T-helper 1 cell (primary cell): ENCODE measurements at places on chromosomes 11 and 22.

- no peak for DNase-seq
Observed at GRCh38 chr11:98180511-98180910, 840.2 kb upstream of the CNTN5 start.

GRCh38 chr11:44033411-44033850 is 14.3 kb upstream of the ACCSL start:
- DNase-seq = no peak

DNA sequence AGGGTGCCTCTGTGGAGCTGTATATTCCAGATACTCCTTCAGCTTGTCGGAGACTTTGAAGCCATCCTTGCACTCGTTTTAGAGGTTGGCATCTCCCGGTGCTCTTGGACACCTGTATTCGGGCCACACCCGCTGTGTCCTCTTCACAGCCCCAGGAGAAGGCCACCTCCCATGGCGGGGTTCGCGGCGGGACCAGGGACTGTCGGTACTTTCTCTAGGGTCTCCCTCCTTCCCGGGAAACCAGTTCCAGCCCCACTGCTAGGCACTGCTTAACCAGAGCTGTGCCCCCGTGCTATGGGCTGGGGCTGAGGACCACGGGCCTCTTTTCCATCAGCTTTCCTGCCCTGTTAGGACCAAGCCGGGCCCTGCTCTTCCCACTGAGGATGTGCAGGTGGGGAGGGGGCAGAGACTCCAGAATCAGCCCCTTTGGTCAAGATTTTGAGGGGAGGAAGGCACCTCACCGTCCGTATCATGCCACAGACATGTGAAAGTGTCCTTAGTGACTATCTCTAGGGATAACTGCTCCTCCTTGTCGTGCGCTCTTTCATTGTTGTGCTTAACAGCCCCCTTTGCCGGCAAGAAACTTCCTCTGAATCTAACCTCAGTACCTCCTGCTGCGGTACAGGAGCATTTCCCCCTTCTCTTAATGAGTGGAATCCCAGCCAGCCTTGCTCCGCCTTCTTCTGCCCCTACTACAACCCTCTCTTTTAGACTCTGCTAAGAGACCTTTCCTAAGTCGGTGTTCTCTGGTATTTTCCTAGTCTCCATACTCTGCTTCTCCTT is 1.2 kb upstream of the B3GAT1 start:
- no peak for DNase-seq

DNA sequence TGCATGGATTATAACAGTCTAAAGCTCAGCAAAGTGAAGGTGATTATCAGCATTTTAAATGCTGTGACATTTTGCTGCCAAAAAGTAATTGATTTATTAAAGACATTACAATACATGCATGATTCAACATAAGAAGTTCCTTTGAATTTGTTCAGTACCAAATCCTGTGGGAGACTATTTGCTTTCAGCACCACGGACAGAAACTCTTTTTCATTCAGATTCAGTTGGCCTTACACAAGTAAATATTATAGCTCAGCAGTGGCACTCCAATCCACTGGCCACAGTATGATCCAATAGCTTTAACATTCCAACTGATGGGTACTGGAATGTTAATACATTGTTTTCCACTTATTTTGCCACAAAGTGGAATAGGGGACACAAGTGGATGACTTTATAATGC is 806.7 kb downstream of the NTM start:
- DNase-seq = no peak

- no peak for DNase-seq
Observed at GRCh38 chr22:25146307-25146706, 53.4 kb upstream of the CRYBB3 start.

GRCh38 chr11:116881143-116881542 is 43.7 kb upstream of the APOA1 start:
- no peak for DNase-seq

GRCh38 chr11:34656062-34656720 is 35.3 kb downstream of the EHF start:
- DNase-seq = no peak

- no peak for DNase-seq
Observed at GRCh38 chr11:76096552-76096951, 109.8 kb downstream of the WNT11 start.

DNA sequence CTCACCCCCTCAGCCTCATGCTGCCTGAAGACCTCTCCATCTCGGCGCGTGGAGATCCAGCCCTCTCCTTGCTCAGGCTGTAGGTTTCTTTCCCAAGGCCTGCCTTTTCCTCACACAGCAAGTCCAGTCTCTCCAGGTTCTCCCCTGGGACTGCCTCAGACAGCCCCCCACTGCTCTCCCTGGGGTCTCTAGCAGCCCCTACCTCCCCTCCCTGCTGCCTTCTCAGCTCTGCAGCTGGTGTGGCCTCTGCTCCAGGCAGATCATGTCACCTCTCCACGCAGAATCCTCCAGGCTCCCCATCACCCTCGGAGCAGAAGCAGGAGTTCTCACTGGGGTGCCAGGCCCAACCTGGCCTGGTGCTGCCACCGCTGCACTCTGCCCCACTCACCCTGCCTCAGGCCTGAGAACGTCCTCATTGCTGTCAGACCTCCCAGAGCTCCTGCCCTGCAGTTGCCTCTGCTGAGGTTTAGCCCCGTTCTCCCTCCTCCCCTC is 15.2 kb downstream of the SMARCB1 start:
- DNase-seq = no peak

GRCh38 chr11:12542186-12542935 is 131.9 kb upstream of the TEAD1 start:
- no peak for DNase-seq

- DNase-seq = no peak
Observed at GRCh38 chr22:31271485-31271884, 20.8 kb downstream of the PIK3IP1 start.

DNA sequence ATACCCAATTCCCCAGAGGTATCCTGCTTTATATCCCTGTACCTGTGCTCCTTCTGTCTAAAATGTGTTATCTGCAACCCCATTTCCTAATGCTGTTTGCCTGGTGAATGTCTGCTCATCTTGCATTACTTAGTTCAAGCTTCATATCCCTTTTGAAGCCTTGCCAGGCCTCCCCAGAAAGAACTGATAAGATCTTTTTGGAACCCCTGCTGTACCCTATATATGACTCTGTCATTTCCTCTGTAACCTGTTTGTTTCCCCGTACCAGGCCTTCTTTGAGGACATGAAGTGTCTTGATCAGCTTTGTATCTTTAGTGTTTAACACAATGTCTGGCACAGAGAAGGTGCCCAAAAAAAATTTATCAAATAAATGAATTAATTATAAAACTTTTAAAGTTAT is 77.6 kb downstream of the LIF start:
- peak; percentile 78 for DNase-seq

DNA sequence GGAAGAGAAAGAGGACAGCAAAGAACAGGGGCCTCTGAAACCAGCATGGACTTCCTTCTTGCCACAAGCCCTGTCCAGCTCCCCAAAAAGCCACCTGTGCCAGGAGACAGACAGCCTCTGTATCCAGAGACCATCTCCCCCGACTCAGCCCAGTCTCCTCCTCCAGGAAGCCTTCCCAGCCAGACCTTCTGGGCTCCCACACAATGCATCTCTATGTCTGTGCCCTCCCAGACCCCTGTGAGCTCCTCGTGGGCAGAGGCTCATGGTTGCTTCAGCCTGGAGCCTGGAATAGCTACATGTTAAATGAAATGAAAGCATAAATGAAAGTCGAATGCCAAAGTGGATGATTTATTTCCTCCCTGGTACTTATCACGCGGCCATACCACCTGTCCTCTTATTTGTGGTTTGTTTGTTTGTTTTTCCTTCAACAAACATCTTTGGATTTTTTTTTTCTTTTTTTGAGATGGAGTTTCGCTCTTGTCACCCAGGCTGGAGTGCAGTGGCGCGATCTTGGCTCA is 7.3 kb upstream of the ARAP1 start:
- DNase-seq = no peak

DNA sequence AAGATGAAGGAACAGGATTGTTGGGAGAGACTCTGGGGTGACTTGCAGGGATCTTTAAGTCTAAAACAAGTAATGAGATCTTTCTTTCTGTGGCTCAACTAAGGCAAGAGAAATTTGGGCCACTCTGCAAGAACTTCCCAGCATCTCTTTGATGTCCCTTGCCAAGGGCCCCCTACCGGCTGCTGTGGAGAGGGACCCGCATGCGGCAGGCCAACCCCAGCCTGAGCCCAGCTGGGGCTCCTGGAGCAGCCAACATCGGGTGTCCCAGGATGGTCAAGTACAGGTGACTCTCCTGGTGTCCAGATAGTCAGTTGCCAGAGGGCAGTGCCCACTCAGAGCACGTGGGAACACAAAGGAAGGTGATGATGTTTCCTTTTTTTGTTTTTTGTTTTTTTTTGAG is 363.2 kb downstream of the TBC1D22A start:
- no peak for DNase-seq

DNA sequence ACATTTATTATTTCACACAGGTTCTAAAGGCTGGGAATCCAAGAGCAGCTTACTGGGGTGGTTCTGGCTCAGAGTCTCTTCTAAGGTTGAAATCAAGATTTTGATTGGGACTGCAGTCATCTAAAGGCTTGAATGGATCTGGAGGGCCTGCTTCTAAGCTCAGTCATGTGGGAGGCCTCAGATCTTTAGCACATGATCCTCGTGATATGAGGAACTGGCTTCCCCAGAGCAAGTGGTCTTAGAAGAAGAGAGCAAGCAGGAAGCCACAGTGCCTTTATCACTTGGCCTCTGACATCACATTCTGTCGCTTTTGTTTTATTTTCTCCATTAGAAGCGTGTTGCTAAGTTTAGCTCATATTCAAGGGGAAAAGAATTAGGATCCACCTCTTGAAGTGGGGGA is 88.9 kb downstream of the ARFGAP2 start:
- no peak for DNase-seq

- no peak for DNase-seq
Observed at GRCh38 chr11:127106938-127107337, 106.4 kb upstream of the KIRREL3 start.

GRCh38 chr11:108734283-108734682 is 69.4 kb downstream of the DDX10 start:
- DNase-seq = no peak

GRCh38 chr11:57601297-57601696 is 3.8 kb downstream of the SERPING1 start:
- DNase-seq = no peak

- DNase-seq = no peak
Observed at GRCh38 chr22:21602579-21602978, 27.2 kb downstream of the YDJC start.

DNA sequence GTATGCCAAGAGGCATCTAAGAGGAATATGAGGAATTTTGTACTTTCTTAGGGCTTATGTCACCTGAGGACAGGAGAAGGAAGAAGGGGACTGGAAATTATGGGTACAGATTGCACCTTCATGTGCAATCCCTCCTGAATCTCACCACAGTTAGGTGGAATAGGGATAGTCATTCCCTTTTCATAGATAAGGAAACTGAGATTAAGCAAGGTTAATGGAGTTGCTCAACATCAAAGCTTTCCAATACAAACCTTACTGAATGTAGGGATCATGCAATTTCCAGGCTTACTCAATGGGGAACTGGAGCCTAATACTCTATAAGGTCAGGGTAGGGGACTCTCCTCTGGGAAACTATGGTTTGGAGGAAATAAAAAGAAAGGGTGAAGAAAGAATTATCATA is 133.0 kb downstream of the C11orf87 start:
- no peak for DNase-seq

- no peak for DNase-seq
Observed at GRCh38 chr11:13140028-13140870, 131.1 kb downstream of the RASSF10 start.

GRCh38 chr11:94283678-94284077 is 20.7 kb upstream of the IZUMO1R start:
- DNase-seq = no peak

DNA sequence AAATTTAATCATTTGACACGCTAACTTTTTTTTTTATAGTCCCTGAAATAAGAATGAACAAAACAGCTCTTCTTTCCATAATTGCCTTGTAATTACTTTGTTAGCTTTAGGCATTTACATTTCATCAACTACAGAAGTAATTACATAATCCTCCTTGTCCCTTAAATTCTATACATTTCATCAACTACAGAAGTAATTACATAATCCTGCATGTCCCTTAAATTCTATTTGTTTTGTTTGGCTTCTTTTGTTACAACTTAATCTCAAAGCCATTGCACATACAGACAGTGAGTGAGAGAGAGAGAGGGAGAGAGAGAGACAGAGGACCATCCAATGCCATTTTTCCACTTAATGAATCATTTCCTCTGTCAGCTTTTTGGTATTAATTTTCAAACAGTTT is 873.2 kb downstream of the METTL15 start:
- DNase-seq = no peak

DNA sequence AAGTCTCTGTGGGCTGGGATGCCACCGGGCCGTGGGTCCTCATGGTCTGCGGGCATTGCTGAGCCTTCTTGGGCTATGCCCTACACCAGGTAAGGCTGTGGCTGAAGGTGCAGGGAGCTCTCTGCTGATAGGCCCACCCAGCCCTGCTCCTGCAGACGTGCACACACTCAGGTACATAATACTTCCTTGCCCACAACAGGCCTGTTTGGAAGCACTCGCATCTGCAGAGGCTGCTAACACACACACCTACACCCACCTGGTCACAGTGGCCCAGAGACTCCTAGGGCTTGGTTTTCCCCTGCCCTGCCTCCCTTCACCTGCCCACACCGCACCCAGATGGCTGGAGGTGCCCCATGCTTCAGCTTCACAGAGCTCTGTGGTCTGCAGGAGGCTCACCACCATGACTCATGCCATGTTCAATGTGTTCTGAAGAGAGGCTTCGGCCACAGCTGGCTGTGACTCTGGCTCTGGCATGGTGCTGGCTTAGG is 72.8 kb upstream of the KCNQ1OT1 start:
- DNase-seq = no peak

- DNase-seq = peak; percentile 47
Observed at GRCh38 chr11:789943-790342, at the start of gene CEND1. TSS of gene CEND1 (minus strand) at chr11:790090. CDS start at chr11:788576, 1,514 bp downstream.

- DNase-seq = no peak
Observed at GRCh38 chr11:106193956-106194355, 116.5 kb downstream of the AASDHPPT start.

DNA sequence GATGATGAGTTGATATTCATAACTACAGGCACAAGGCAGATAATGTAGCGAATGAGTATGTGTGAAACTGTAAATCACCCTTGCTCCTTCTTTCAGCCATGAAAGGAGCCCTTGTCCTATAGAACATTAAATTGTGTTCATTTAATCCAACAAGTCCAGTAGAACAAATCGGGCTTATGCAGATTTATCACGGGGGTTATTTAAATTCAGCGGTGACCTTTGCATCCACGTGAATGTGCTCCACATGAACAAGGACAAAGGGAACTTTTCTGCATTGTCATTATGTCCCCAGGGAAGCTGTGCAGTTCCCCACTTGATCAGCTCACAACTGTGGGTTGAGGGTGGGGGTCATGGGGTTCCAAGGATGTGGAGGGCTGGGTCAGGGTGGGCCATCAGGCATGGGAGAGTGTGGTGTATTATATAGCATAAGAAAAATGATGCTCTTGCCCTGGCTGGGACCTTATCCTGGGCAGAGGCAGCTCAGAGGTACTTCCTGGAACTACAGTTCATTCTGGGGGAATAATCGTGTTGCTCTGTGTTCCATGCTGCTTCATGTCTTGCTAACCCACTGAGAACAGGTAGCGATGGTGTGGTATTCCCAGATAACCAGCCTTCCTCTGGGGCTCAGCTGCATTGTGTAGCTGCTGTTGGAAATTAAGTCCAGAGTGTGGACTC is 306.6 kb downstream of the FAT3 start:
- no peak for DNase-seq

GRCh38 chr11:61375761-61376108 is 13.6 kb downstream of the TMEM138 start:
- DNase-seq = no peak

- peak; percentile 80 for DNase-seq
Observed at GRCh38 chr22:38868886-38869381, 3.1 kb downstream of the CBX6 start.
